ENCODE measurements at places on chromosomes 6 and 20.

- no peak overlapping the region for H3K27ac ChIP-seq
- H3K36me3 ChIP-seq = peaks cover 51% of the 10 kb centered on the region
- no peaks in the 10 kb centered on the region for H3K27me3 ChIP-seq
- no peak overlapping the region for H3K4me3 ChIP-seq
Measured at GRCh38 chr20:432677-433299, 24.7 kb downstream of the RBCK1 start.

DNA sequence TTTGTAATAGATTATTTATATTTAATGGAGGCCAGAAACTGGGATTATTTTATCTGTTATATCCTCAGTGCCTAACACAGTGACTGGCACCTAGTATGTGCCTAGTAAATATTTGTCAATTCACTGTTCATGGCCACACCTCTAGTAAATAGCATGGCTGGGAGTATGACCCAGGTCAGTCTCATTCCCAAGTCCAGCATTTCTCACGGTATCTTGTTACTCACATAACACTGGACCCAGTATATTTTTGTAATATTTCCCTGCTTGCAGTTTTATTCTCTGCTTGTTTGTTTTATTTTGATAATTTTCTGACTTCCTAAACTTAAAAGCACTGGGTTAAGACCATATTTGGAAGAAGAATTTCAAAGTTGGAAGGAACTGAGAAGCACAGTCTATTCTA lies 47.7 kb downstream of the CTNNBL1 start:
- H3K4me3 ChIP-seq = no peak overlapping the region
- no peak overlapping the region for H3K27ac ChIP-seq
- no peak for DNase-seq
- no peaks in the 10 kb centered on the region for H3K27me3 ChIP-seq
- peaks cover 22% of the 10 kb centered on the region for H3K36me3 ChIP-seq

DNA sequence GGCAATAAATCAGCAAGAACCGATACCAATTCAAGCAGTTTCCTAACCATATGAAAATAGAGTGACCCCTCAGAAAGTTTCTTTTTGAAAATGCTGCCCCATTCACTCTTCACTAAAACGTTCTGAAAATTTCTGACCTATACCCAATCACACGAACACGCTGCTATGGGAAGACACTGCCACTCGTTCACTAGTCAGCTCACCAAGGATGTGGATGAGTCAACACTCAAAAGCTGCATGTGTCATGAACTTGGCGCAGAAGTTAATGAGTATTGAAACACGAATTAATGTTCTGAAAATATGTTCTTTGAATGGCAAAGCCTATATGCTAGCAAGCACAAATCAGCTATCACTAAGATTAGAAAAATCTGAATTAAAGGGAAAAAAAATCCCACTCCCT lies 84.2 kb downstream of the PREP start:
- no peak overlapping the region for H3K4me3 ChIP-seq
- no peaks in the 10 kb centered on the region for H3K27me3 ChIP-seq
- no peak overlapping the region for H3K27ac ChIP-seq
- no peaks in the 10 kb centered on the region for H3K4me1 ChIP-seq
- no peak for DNase-seq

DNA sequence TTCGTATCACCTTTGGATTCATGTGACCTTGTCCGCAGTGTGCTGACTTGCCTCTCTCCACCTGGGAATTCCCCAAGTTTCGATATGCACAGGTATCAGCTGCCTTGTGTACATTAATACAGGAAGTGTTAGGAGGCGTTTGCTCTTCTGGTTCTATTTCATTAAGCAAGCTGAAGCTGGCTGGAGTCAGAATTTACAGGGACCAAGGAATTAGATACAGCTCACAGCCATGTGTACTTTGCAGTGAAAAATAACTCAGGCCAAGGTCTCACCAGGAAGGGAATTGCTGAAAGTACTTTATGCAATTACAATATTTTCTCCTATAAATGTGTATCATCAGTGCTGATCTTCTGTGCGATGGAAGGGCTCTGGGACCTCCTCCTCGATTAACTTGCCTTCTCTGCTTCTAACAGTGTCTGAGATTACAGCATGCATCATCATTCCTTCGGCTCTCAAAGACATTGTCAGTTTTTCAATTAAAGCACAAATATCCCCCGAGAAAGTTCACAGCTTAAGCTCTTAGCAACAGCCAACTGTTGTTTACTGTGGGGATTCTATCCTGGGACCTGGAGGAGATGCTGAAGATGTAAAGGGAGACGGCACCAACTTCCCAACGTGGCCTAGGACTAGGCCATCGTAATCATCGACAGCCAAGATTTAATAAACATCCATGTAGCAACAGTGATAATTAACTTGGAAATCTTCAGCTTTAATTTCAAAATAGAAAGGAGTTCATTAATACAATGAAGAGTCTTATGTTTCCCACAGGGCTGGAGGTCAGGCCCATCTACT lies 13.8 kb upstream of the TIAM2 start:
- no peaks in the 10 kb centered on the region for H3K4me1 ChIP-seq
- no peak overlapping the region for H3K27ac ChIP-seq
- no peaks in the 10 kb centered on the region for H3K27me3 ChIP-seq
- H3K4me3 ChIP-seq = no peak overlapping the region
- no peaks in the 10 kb centered on the region for H3K36me3 ChIP-seq
- DNase-seq = no peak

GRCh38 chr6:52164319-52165094 lies 21.7 kb upstream of the IL17A start:
- no peak for DNase-seq
- no peaks in the 10 kb centered on the region for H3K4me1 ChIP-seq
- no peaks in the 10 kb centered on the region for H3K27me3 ChIP-seq
- no peaks in the 10 kb centered on the region for H3K36me3 ChIP-seq
- H3K4me3 ChIP-seq = no peak overlapping the region

DNA sequence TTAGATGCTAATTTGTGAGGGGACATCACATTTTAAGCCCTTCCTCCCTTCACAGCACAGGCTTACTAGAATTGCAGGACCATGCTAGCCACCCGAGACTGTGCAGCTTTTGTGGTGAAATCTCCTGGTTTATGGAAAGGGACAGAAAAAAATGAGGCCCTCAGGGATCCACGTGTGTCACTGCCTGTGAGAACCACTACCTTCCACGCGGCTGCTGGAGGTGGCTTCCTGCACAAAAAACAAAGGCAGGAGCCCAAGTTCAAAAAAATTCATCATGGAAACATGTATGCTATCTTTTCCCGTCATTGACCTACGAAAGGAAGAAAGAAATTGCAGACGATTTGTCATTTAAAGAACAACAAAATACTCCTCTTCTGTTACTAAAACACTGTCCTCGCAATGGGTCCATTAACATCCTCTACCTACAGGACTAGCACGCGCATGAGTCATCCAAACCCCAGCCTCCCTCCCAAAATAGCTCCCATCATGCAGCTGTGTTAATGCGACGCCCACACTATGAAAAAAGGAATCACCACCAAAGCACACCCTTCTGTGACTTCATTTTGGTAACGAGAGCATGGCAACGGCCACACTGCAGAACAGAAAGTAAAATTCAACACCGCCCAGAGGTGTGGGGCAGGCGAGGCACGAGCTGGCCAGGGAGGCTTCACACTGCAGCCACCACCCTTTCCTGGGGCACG lies 45.7 kb downstream of the RAMACL start:
- no peaks in the 10 kb centered on the region for H3K27me3 ChIP-seq
- no peak for DNase-seq
- H3K4me1 ChIP-seq = no peaks in the 10 kb centered on the region
- H3K36me3 ChIP-seq = no peaks in the 10 kb centered on the region

DNA sequence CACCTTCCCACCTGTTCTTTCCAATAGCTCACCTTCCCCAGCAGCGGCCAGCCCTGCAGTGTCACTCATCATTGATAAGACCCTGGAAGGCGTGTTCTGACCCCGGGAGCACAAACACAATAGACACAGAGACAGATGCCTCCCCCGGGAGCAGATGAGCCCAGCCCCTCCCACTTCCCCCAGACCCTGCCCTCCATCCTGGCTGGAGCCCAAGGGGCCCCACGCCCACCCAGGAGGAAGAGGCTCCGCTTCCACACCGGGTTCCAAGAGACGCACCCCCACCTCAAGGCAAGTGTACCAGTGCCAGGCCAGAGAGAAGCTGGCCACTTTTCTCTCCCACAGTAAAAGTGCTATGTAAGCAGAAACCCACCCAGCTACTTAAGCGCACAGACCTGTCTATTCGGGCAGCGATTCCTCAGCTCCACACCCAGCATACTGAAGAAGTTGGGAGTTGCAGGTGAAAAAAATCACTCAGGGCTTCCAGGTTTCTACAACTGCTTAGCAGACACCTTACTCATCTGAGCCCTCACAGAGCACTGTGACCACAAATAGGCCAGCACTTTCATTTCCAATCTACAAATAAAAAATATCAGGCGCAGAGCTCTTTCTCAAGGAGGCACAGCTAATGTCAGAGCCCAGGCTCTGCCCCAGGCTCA lies 93.4 kb upstream of the NXT1 start:
- no peak overlapping the region for H3K4me3 ChIP-seq
- no peaks in the 10 kb centered on the region for H3K4me1 ChIP-seq
- no peaks in the 10 kb centered on the region for H3K36me3 ChIP-seq
- H3K27me3 ChIP-seq = no peaks in the 10 kb centered on the region
- no peak for DNase-seq

DNA sequence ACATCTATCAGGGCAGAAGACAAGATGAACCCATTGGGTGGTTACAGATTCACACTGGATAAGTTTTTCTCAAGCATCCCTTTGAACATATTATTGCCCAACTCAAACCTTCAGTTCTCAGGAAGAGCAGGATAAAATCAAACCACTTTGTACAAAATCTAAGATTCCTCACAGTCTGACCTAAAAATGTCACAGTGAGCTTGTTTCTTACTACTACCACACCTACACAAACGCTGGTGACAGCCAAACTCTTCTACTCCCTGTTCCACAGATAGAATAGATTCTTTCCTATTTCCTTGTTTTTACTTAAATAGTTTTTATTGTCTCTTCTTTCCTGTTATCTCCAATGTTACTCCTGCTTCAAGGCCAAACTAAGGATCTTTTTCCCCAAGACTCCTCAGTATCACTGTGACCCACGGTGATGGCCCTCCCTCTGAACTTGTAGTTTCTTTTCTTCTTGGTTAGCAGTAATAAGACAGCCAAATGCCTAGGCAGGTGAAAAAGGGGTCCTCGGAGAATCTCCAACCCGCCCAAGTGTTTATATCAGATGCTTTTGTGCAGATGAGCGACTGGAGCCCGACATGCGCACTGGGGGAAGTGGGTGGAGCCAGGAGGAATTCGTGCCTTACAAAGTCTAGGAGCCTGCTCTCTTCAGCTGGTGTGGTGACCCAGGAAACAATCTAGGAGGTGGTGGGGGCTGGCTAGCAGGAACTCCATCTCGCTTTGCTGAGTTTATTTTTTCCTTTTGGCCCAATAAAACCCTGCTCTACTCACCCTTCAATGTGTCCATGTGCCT lies 53.4 kb downstream of the SEL1L2 start:
- no peak overlapping the region for H3K27ac ChIP-seq
- no peaks in the 10 kb centered on the region for H3K4me1 ChIP-seq
- H3K27me3 ChIP-seq = no peaks in the 10 kb centered on the region
- DNase-seq = no peak
- no peak overlapping the region for H3K4me3 ChIP-seq

- no peaks in the 10 kb centered on the region for H3K36me3 ChIP-seq
- DNase-seq = no peak
- no peaks in the 10 kb centered on the region for H3K4me1 ChIP-seq
- H3K27ac ChIP-seq = no peak overlapping the region
- H3K27me3 ChIP-seq = no peaks in the 10 kb centered on the region
Measured at GRCh38 chr6:118179048-118179447, 272.0 kb downstream of the SLC35F1 start.

DNA sequence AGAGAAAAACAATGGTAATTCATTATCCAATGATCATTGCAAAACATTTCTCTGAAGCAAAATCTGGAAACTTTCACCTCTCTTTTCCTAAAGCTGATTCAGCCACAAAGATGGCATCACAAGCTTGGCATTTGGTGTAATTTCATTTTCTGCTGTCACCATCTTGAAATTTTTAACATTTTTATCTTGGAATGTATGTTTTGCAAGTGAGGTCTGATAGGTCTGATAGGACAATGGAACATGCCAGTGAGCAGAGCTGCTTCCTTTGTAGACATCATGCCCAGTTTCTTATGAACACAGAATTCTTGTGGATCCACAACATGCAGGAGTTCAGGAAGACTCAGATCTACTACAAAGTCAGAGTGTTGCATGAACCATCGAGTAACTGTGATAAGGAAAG lies 969.6 kb downstream of the EYS start:
- H3K36me3 ChIP-seq = no peaks in the 10 kb centered on the region
- no peaks in the 10 kb centered on the region for H3K27me3 ChIP-seq
- no peak overlapping the region for H3K27ac ChIP-seq
- H3K4me1 ChIP-seq = no peaks in the 10 kb centered on the region
- H3K4me3 ChIP-seq = no peak overlapping the region

DNA sequence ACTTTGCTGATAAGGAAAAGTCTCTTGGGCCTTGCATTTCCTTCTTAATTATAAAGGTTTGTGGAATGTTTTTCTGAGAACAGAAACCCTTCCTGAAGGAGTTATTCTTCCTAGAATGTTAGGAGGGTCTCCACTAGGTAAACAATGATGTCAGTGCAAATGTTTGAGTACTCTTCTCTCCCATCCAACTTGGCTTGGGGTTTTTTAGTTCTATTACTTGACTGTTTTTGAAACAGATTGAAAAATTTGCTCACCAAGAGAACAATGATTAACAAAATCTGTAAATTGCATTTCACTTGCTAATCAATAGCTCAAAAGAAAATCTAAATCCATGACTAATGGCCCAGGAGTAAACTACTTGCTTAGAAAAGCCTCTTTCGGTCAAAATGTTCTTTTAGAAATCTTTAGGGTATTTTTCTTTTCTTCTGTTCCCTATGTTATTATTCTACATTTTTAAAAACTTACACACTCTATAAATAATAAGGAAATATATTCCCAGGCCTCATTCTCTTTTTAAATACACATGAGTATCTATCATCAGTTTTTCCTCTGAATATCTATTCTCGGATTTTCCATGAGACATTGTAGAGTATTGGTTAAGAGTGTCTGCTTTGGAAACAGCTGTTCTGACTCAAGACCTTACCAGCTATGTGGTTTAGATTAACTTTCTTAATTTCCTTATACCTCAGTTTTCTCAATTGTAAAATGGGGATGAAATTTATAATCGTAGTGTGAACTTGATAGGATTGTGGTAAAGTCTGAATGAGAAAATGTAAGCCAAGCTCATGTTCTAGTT lies 234.2 kb upstream of the CITED2 start:
- no peak for DNase-seq
- H3K4me3 ChIP-seq = no peak overlapping the region
- H3K4me1 ChIP-seq = peaks cover 4% of the 10 kb centered on the region
- H3K36me3 ChIP-seq = no peaks in the 10 kb centered on the region
- H3K27ac ChIP-seq = no peak overlapping the region
